NCI-H524 (cell line): ENCODE measurements at places on chromosomes 2 and 18.

DNA sequence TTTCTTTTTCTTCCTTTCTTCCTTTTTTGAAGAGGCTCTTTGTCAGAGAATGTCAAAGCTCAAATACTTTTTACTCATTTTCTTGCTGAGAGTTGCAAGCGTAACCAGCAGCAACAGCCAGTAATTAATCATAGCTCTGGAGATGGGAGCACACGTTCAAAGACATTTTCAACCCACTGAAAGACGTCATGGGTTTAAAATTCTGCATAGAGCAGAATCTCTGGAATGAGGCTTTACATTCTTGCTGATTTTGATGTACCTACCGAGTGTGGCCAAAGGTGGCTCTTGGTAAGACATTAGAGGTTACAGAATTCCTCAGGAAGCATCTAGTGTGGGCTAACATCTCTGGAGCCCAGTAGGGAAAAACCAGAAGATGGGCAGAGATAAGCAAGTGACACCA, 292.5 kb downstream of the MTX2 start:
- DNase-seq = no peak

GRCh38 chr2:168685600-168686451, 116.6 kb upstream of the NOSTRIN start:
- DNase-seq = peak; percentile 26

- no peak for DNase-seq
Observed at GRCh38 chr18:21664069-21664468, 40.5 kb downstream of the ABHD3 start.

- DNase-seq = no peak
Observed at GRCh38 chr18:71995904-71996465, 548.2 kb downstream of the CBLN2 start.

DNA sequence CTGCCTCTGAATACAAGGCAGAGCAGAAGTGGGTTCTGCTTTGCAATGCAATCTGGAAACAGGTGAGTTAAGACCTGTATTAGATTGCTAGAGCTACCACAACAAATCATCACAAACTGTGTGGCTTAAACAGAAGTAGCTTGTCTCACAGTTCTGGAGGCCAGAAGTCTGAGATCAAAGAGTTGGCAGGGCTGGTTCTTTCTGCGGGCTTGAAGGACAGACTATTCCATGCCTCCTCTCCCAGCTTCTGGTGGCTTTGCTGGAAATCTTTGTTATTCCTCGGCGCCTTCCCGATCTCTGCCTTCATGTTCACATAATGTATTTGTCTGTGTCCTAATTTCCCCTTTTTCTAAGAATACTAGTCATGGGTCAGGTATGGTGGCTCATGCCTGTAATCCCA, 58.4 kb downstream of the SAP130 start:
- no peak for DNase-seq

GRCh38 chr2:26807788-26808460, 22.1 kb downstream of the CENPA start:
- no peak for DNase-seq

- DNase-seq = no peak
Observed at GRCh38 chr18:48402953-48403352, 6.2 kb downstream of the ZBTB7C start.
